ENCODE measurements at places on chromosomes 6 and 20.

GRCh38 chr6:57305107-57305506, 12.3 kb upstream of the PRIM2 start:
- no peak for DNase-seq

- no peak for DNase-seq
Measured at GRCh38 chr6:26349964-26350857, 14.8 kb upstream of the BTN3A2 start.

- DNase-seq = no peak
Measured at GRCh38 chr20:59662161-59662560, 57.8 kb downstream of the PHACTR3 start.

- DNase-seq = no peak
Measured at GRCh38 chr6:156600678-156601077, 176.5 kb upstream of the ARID1B start.

GRCh38 chr20:52847731-52848359, 124.3 kb upstream of the TSHZ2 start:
- DNase-seq = peak; percentile 6

- no peak for DNase-seq
Measured at GRCh38 chr6:89386917-89387491, 25.1 kb downstream of the RRAGD start.

DNA sequence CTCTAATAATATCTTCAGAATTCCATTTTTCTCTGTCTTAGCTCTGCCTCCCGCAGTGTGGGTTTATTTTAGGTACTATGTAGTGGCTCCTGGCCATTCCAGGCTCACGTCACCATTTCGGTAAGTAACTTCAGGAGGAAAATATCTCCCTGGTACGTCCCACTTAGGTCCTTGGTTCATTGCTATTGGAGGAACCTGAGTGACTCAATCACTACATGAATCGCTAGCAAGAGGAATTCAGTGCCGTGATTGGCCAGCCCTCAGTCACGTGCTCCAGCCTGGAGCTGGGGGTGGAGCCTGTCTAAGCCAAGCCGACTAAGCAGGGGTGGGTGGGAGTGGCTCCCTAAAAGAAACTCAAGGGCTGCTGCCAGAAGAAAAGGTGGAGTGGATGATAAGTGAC, 67.3 kb upstream of the E2F3 start:
- DNase-seq = no peak

DNA sequence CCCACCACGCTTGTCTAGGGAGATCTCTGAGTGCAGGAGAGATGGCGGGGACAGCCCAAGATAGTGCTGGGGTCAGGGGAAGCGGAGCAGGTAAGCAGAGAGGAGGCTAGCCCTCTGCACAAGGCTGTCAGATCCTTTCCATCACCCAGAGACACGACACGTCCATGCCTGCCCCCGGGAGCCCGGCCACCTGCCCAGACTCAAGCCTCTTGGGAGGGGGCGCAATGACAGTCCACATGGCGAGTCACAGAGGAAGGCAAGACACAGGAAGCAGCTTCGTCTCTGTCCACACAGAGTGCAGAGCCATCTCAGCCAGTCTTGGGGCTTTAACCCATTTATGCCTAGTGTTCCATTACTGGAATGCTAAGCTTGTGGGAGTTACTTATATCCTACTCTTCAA, 78.4 kb downstream of the PREX1 start:
- no peak for DNase-seq

GRCh38 chr6:84897988-84898594, 133.7 kb upstream of the TBX18 start:
- peak; percentile 12 for DNase-seq

- no peak for DNase-seq
Measured at GRCh38 chr6:43951063-43951755, 176.0 kb downstream of the MRPL14 start.

GRCh38 chr6:144150710-144151657, 667 bp downstream of the STX11 start:
- DNase-seq = no peak

GRCh38 chr6:130306377-130306776, 59.4 kb upstream of the TMEM200A start:
- DNase-seq = no peak

GRCh38 chr6:132927713-132928112, 113.3 kb downstream of the RPS12 start:
- no peak for DNase-seq

DNA sequence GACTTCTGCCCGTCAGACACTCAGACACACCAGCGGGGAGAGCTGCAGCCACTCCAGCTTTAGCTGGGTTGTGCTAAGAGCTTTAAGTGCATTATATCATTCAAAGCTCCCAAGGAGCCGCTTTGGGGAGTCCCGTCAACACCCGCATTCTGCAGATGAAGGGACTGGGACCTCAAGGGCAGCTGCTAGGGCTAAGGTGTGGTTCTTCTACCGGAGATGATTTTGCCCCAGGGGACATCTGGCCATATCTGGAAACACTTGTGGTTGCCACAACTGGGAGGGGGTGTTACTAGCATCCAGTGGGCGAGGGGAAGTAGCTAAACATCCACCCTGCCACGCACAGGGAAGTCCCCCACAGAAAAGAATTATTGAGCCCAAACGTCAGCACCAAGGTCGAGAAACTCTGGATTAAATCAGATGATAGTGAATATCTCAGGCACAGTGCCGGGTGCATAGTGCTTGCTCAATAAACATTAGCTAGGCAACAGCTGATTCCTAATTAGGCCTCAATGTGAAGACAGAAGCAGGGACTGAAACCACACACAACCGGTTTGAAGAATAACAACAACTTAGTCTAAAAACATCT, 29.6 kb downstream of the PMEPA1 start:
- no peak for DNase-seq

GRCh38 chr6:133705731-133706130, 183.2 kb upstream of the TCF21 start:
- no peak for DNase-seq

DNA sequence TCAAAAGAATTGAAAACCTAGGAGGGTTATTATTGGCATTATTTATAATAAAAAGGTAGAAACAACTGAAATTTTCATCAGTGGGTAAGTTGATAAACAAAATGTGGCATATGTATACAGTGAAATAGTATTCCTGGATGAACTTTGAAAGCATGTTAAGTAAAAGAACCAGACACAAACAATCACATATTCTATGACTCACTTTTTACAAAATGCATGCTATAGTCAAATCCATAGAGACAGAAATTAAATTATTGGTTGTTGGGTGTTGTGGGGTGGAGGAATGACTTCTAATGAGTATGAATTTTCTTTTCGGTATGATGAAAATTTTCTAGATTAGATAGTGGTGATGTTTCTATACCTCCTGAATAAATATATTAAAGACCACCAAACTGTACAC, 94.6 kb downstream of the LRRC1 start:
- no peak for DNase-seq

DNA sequence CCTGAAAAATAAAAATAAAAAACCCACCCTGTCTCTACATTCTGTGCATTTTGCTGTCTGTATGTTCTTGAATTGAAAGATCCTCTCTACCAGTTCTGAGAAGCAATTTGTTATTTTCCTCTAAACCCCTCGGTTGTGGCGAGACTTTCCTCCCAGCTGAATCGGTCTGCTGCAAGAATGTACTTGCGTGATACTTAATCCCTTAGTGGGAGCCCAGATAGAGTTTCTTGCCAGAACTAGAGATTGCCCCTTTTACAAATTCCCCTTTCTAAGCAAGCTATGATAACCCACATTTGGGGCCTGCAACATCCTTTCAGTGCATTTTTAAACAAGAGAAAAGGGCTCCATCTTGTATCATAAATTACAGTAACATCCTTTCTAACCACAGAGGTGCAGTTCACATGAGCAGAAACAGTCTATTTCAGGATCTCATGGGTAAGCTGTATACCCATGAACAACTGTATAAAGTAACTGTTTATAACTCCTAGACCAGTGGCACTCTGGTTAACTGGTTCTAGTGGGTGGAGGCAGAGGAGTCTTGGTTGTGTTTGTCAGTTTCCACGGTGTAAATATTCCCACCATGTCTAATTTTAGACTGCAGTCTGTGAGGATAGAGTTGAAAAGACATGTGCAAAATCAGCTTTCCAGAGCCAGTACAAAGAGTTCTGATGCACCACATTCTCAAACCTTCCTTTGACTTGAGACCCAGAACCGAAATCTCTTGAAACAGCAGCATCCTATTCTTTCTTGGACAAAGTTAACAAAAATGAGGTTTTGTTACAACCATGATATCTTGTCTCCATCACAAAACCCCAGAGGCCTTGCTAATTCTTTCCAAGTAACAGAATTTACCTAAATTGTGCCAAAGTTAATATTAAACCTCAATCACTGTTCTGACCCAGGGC, 113.1 kb upstream of the ZNF217 start:
- DNase-seq = no peak

DNA sequence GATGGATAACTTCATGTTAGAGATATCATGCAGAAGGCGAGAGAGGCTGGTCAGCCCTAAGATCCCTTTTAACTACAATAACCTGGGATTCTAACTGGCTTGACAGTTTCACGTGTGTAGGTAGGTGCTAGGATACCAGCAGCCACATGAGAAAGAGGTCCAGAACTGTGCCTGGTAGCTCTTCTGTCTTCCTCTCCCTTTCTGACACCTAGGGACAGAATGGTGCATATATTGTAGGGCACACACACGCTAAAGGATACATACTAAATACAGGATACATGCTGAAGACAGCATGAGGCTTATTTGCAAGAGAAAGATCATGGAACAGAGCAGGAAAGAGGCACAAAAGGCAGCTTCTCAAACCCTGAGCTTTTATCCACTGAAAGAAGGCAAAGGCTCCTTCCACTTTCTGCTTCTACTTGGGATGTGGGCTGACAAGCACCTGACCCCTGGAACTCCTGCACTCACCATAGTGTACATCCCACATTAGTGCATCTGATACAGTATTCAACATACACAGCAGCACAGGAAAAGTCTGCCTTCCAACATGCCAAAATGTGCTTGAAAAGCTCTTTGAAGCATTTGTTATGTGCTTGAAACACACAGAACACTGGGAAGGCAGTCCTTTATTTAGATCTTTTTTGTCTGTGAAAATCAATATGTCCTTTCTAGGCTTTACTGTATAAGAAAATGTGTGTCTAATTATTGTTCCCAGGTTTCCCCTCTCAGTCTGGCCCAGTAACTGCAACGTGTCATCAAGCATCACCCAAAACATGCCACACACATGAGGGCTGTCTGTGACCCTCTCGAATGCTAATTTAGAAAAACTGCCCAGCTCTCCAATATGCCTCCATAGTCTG, 3.2 kb downstream of the SLC22A23 start:
- DNase-seq = no peak

GRCh38 chr6:45473121-45473993, 95.6 kb upstream of the SUPT3H start:
- no peak for DNase-seq

DNA sequence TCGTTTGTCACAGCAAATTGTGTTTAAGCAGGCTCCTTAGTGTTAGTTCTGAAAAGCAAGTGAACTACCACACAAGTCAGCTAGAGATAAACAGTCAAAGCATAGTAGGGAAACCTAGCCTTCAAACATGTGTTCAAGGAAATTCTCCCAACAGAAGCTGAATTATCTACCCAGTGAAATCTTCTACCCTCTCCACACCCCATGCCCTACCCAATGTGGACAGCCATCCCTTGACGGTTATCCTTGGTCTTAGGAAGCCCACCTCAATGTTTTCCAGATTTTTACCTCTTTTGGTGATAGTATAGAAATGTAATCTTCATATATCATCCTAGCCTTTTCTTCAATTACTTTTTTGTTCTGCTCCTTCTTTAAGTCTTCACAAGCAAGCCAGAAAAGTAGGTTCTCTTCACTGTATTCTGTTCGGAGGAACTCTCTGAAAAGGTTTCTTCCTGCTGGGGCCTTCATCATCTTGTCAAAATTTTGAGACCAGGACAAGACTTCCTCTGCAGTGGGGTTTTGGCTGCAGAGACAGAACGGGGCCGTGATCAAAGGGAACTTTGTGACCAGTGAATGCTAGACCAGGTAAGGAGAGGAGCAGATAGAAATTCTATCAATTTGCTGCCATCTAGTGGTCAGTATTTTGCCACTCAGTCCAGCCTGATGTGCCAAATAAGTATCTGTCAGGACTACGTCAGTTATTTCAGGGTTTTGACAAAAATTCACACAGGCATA, 21.6 kb upstream of the MTRF1L start:
- DNase-seq = no peak

GRCh38 chr6:95548188-95548786, 29.0 kb upstream of the MANEA start:
- no peak for DNase-seq

DNA sequence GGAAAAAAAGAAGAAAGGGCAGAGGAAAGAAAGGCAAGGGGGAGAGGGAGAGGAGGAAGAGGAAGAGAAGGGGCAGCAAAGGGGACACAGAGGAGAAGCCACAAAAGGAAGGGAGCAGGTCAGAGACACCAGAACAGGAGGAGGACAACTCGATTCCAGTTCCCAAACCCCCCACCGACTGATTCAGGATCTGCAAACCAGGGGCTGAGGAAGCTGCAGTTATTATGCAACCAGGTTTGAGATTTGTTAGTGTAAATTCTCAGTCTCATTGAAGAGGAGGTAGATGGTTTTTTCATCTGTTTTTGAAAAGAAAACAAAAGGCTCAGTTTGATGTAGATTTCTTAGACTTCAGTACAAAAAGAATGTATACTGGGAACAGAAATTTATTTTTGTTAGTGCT, 202.8 kb downstream of the FOXC1 start:
- DNase-seq = no peak

DNA sequence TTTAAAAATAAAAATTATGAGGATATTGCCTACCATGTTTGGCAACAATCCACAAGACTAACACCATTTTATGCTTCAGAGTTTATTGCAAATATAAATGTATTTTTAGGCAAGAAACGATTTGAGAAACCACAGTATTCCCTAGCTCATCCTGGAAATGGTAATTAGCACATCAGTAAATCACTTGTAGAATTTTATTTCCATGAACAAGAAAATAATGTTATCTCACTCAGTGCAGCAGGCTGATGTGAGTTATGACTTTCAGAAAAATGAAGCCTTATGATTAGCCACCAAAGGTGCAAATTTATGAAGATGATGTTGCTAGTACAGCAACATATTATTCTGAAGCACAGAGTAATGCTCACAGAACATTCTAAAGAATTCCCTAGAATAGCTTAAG, 127.7 kb upstream of the GJE1 start:
- DNase-seq = no peak

- no peak for DNase-seq
Measured at GRCh38 chr6:117617210-117618035, 15.1 kb upstream of the GOPC start.

- no peak for DNase-seq
Measured at GRCh38 chr6:116661594-116661993, 7.0 kb downstream of the ZUP1 start.

GRCh38 chr20:33352258-33353012, 48.9 kb downstream of the CDK5RAP1 start:
- no peak for DNase-seq

DNA sequence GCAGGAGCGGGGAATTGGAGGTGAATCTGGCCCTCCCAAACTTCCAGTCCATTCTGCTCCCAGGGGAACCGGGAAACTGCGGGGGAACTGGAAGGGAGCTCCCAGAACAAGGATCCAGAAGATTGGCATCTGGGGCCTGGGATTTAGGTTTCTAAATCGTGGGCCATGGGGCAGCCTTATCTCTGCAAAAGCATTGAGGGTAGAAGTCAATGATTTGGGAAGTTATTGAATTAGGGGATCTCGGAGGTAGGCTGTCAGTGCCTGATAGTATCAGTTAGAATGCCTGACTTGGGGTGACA, 45.1 kb downstream of the HNF4A start:
- DNase-seq = no peak

GRCh38 chr6:170189236-170189635, 101.6 kb downstream of the DLL1 start:
- DNase-seq = no peak

All from epithelial cell of prostate (primary cell).